Neural crest cell (in vitro differentiated cells): ENCODE measurements at places on chromosomes 13 and 19. TPM values are rescaled to one million over a fixed set of nuclear protein-coding genes. Genes with fewer than 3 reads are reported as not detected.

The C19orf85 gene
- total RNA-seq: not detected in 2 replicates

GRCh38 chr19:7622933-7623685, 6.2 kb downstream of the XAB2 start:
- H3K27me3 ChIP-seq: no peaks in the 10 kb centered on the region
- H3K4me1 ChIP-seq: no peaks in the 10 kb centered on the region
- no peak for DNase-seq

The FUT1 gene
- total RNA-seq: 0.51 and 0.59 TPM in 2 replicates

DNA sequence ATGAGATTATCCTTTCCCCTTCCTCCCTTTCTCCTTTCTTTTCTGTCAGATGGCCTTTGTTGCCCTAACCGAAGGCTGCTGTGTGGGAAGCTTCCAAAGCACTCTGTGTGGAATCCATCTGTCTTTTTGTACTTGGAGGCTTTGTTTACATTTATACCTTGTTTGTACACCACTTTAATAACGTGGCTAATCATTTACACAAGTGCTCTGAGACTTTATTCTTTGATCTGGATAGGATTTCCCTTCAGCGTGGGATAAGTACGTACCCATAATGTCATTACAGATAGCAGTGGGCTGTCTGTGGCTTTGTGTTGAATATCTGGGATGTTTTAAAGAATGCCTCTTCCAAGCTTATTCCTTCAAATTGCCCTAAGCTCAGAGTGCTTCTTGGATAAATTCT, 684.7 kb upstream of the SLITRK5 start:
- no peaks in the 10 kb centered on the region for H3K36me3 ChIP-seq
- H3K27ac ChIP-seq: peak overlapping the region; percentile 96
- no peaks in the 10 kb centered on the region for H3K27me3 ChIP-seq
- H3K4me3 ChIP-seq: no peak overlapping the region
- H3K4me1 ChIP-seq: peaks cover 9% of the 10 kb centered on the region

DNA sequence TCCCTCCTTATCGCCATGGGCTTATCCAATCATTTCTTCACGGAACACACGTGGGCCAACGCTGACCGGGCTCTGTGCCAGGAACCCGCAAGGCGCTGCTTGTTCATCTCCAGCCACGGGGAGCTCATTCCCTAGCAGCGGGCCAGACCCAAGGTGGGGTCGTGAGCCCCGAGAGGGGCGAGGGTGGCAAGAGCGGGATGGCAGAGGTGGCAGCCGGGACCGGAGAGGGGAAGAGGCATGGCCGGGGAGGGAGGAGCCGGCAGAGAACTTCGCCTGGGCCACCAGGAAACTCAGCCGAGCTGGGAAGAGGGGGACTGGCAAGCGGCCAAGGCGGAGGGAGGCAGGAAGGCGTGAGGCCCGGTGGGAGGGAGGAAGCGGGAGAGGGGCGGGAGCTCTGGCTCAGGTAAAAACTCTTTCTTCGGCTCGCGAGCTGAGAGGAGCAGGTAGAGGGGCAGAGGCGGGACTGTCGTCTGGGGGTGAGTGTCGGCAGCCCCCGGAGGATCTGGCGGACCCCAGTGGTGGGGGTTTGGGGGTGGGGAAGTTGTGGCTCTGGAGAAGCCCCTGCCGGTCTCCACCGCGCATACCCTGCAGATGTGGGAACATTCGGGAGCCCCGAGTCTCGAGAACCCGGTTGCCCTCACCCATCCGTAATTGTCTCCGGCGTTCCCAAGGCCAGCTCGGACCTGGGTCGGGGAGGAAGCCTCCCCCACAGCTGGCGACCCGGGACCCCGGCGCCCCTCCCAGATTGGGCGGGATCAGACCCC, at the start of gene B3GNT3:
Gene B3GNT3, plus strand, starts transcription at position 408 of the 764 bp plus-strand sequence. CDS start 12,670 bp downstream, outside the sequence.
- H3K36me3 ChIP-seq: no peaks in the 10 kb centered on the region
- H3K4me3 ChIP-seq: no peak within 1 kb of the TSS
- no peak within 1 kb of the TSS for H3K27ac ChIP-seq
- peaks cover 5% of the 10 kb centered on the region for H3K4me1 ChIP-seq
- DNase-seq: no peak
- H3K27me3 ChIP-seq: peaks cover 77% of the 10 kb centered on the region
